ENCODE measurements at places on chromosomes 7 and 10.

- no peak for DNase-seq
Observed at GRCh38 chr7:11923376-11923930, 91.5 kb upstream of the THSD7A start.

- no peak for DNase-seq
Observed at GRCh38 chr7:108193594-108194498, 63.7 kb upstream of the LAMB4 start.

DNA sequence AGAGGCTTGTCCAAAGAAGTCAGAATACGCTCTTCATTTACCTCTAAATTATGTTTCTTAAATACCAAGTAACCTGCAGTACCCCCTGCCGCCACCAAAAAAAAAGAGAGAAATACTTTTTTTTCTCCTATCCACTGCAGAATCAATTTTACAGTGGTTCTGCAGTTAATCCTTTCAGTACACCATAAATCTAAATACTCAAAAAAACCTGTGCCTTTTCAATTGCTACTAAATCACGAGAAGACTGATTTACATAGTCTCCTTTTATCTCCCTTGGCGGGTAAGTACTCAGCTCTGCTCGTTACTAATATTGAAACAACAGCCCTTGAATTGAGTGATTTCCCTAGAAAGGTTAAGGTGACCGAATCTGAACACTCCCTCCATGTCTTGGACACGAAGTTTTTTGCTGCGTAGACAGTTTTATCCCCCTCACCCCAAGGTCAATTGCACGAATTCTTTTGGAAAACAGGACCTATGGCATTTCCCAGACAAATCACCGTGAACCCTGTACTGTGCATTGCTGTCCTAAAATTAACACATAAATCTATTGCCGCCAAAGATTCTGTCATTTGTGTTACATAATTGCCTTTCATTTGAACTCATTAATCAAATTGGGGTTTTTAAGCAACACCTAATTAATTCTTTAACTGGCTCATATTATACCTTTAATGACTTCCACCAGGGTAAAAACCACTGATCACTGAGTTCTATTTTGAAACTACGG lies 512 bp upstream of the VIM start:
- DNase-seq, result no peak

- DNase-seq, result no peak
Observed at GRCh38 chr10:102083541-102083940, 18.4 kb downstream of the HPS6 start.

GRCh38 chr7:74228951-74229900 lies 19.4 kb downstream of the LAT2 start:
- DNase-seq, result no peak

- DNase-seq, result no peak
Observed at GRCh38 chr10:116241085-116241484, 31.9 kb downstream of the GFRA1 start.

- DNase-seq, result no peak
Observed at GRCh38 chr10:55203319-55203718, 402.3 kb upstream of the PCDH15 start.

GRCh38 chr7:26930201-26930600 lies 65.8 kb upstream of the SKAP2 start:
- DNase-seq, result no peak

- no peak for DNase-seq
Observed at GRCh38 chr10:60388709-60389301, 870 bp downstream of the ANK3 start.

GRCh38 chr7:132424821-132425724 lies 151.2 kb downstream of the PLXNA4 start:
- DNase-seq, result no peak

DNA sequence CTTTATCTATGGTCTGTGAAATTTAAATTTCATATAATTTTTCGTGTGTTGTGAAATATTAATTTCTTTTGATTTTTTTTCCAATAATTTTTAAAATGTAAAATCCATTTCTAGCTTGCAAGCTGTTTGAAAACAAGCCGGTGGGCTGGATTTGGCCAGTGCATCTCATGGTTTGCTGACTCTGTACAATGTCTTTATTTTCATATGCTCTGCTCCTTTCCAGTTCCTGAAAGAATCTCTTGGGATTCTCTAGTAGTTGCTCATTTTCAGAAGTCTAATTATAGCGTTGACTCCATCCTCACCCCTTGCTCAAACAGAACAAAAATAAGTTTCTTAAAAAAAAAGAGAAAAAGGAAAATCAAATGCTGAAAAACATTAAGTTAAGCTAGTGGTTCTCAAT lies 21.4 kb downstream of the UBN2 start:
- no peak for DNase-seq

GRCh38 chr7:131511071-131511470 lies 45.4 kb downstream of the PODXL start:
- DNase-seq, result no peak

DNA sequence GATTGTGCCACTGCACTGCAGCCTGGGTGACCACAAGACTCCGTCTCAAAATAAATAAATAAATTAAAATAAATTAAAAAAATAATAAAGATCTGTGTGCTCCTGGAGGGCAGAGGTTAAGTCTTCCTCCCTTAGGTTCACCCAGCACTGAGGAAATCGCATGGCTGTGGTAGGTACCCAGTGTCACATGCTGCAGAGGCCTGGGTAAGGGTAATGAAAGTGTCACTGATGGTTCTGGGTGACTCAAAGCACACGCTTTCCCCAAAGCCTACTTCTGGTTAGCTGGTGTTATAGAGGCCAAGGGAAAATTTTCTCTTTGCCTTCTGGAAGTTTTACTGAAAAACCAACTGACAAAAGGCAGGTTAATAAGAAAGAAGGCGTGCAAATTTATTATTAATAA lies 88.8 kb upstream of the ITGB1 start:
- no peak for DNase-seq

GRCh38 chr10:94183666-94184264 lies 179.0 kb downstream of the NOC3L start:
- no peak for DNase-seq

- DNase-seq, result no peak
Observed at GRCh38 chr10:57222129-57222528, 861.1 kb upstream of the ZWINT start.

- no peak for DNase-seq
Observed at GRCh38 chr10:110147961-110148360, 59.4 kb upstream of the MXI1 start.

- no peak for DNase-seq
Observed at GRCh38 chr10:96846395-96846794, 14.3 kb downstream of the LCOR start.

DNA sequence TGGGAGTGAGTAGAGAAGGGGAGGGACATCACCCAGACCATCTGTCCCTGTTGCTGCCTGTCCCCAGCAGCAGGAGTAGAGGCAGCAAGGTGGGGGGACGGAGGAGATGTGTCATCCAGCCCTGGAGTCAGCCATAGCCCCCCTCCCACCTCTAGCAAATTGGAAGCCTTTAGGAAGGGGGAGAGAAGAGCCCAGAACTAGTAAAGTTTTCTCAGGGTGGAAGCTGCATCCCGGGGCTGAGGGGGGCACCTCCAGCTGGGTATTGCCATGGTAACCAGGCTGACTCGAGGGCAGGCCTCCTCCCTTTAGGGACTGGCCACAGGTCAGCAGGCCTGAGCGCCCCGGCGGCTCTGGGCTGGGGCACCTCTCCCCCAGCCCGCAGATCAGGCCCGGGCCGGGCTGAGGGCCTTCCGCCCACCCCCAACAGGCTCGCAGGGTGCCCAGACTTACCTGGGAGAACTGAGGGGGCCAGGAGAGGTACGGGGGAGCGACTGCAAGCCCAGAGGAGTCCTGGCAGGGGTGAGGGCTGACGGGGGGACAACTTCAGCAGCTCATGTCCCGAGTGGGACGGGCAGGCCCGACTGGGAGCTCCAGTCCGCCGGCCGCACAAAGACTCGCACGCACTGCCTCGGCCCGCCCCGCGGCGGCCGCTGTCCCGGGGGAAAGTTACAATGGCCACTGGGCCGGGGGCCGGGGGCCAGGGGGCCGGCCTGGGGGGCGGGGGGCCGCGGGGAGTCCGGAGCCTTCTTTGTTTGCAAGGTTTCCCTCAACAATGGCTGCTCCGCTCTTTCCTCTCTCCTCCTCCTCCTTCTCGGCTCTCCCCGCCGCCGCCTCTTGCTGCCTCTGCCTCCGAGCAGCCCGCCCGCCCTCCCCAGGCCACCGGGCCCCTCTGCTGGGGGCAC lies 6.0 kb downstream of the LDB1 start:
- DNase-seq, result no peak

DNA sequence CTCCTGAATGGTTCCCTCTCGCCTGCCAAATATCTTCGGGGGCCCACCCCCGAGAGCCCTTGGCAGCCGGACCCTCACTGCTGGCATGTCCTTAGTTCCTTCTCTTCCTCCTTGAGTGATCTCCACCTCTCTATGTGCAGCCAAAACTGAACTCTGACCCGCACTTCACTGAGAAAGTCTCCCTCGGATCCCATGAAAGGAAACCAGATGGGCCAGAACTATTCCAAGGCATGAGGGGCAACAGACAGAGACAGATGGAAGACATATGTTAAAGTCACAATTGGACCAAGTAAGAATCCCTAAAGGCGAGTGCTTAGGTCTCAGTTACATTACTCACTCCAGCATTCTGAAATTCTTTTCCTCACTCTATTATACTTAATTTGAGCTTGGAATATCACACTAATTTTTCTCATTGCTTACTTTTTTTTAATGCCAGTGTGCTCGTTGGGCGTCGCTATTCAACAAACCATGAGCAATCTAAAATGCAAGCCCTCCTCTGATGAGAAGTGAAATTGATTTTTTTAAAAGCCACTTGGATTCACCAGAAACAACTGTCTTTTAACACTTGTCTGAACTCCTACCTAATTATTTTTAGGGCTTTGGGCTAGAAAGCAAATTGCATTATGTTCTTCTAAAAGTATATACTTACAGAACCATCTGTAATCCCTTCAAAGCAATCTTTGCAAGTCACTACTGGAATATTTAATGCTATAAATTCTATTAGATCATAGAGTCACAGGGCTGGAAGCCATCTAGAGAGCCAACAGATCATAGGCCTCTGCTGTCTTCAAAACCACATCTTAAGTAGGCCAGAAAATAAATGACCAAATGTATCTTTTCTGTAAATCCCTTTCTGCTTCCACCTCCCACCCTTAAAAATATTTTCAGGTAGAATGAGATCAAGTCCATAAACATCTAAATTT lies 43.3 kb upstream of the EZH2 start:
- no peak for DNase-seq

GRCh38 chr7:43619213-43620012 lies 36.5 kb downstream of the STK17A start:
- no peak for DNase-seq

DNA sequence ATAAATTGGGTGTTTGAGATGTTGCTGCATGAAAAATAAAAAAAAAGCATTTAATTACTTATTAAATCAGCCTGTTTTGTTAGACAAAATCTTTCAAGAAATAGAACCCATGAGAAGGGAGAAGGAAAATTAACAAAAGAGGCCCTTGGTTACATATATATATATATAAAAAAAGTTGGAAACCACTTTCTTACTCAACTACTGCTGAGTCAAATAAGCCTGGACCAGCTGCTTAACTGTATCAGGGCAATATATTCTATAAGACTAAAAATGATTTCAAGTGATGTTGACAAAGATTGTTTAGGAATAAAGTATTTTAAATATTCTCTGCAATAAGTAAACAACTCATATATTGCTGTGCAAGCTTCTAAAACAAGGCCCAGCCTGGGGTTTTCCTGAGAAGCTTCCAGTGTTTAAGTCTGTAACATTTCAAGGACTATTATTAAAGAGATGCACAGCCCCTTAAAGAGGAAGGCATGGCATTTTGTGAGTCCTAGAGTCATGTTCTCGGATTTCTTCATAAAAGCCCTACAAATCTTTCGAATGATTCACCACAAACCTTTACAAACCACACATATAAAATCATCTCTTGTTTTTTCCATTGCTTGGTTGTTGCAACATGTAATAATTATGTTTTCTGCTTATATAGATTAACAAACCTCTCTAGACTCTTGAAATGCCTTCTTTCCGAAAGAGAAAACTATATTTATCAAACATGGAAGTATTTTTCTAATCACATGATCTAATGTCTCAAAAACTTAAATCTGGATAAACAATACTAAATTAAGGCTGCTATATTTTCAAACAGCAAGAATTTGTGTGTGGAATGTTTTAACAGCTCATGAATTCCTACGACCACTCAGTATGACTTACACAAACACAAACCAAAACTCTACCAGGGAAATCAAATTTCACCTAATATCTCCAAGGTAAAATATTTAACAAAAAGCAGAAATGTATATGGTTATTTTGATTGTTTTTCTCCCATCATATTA lies 14.3 kb downstream of the JAZF1 start:
- no peak for DNase-seq

DNA sequence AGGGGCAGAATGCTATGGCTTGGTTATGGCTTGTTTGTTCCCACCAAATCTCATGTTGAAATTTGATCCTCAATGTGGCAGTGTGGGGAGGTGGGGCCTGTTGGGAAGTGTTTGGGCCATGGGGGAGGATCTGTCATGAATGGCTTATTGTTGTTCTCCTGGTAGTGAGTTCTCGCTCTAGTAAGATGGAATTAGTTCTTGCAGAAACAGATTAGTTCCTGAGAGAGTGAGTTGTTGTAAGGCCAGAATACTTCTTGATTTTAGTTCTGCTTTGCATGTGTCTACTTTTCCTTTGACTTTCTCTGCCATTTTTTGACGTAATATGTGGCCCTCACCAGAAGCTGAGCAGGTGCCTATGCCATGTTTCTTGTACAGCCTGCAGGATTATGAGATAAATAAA lies 188.2 kb downstream of the KIF20B start:
- no peak for DNase-seq

GRCh38 chr10:133083422-133084100 lies 4.2 kb upstream of the ADGRA1 start:
- no peak for DNase-seq

- DNase-seq, result no peak
Observed at GRCh38 chr7:101932083-101932482, 114.7 kb downstream of the CUX1 start.

DNA sequence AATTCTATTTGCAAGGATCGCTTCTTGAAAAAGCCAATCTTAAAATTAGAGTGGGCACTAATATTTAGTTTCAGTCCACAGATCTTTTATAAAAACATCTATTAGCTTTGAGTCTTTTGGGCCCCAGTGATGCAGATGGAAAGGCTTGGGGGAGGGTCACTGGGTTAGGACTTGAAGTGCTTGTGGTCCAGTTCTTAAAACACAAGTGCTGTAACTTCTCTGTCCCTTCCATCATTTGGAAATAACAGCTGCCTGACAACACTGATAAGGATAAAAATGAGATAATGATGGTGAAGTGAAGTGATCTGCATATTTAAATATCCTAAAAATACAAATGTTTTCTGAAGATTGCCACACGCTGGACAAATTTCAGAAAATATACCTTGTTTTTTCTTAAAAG lies 37.1 kb upstream of the ZRANB1 start:
- no peak for DNase-seq

DNA sequence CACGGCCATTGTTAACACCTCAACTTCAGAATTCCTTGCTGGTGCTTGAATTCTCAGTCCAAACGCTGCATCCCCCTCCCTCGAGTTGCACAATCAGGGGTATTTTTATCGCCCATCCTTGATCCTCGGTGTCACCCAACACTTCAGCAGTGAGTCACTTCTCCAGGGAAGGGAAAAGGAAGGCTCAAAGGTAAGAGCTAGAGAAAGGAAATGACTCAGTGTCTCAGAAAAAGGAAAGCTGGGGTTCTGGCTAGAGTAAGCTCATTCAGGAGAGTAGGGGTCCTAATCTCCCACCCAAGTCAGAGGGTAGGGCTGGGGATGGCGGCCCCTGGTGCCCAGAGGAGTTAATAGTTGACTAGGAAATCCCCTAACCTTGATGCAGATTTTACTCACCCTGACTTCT lies 39.8 kb upstream of the TRIM8 start:
- no peak for DNase-seq
